ENCODE measurements at places on chromosomes 2 and 18. TPM values are rescaled to one million over a fixed set of nuclear protein-coding genes. Genes with fewer than 3 reads are reported as not detected.
A peak's percentile ranks its signal among the peaks of the same experiment; 100 is the strongest.

Gene RPRM
- total RNA-seq, result not detected

DNA sequence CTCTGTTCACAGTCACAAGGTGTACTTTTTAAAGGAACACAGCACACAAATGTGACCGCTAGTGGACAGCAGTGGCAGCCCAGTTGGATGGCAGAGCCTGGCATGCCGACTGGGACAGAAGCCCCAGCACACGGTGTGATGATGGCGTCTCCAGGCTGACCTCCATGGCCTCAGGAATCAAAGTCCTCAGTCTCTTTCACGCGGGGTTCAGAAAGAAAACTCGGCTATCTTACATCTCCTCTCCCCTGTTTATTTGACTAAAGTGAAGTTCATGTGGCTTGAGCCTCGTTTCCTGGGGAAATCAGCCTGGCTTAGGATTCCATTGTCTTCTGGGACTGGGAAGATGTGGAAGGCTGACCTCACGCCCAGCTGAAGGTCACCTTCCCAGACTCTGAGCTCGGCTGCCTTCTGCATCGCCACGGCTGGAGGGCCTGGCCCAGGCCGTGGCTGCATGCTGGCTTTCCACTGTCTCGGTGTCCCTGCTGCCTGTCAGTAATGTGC lies 56.1 kb downstream of the ASAP2 start:
- H3K36me3 ChIP-seq, result no peaks in the 10 kb centered on the region
- H3K27ac ChIP-seq, result no peak overlapping the region
- H3K4me3 ChIP-seq, result no peak overlapping the region
- no peaks in the 10 kb centered on the region for H3K27me3 ChIP-seq
- no peak for DNase-seq

DNA sequence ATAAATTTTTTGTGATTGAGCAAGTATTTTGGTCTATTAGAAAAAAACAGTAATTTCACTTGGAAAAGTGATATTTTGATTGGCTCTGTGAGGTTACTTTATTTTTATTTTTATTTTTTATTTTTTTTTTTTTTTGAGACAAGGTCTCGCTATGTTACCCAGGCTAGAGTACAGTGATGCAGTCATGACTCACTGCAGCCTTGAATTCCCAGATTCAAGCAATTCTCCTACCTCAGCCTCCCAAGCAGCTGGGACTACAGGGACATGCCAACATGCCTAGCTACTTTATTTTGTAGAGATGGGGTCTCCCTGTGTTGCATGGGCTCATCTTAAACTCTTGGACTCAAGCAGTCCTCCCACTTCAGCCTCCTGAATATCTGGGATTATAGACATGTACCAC lies 60.9 kb upstream of the MGAT5 start:
- H3K27ac ChIP-seq, result no peak overlapping the region
- no peaks in the 10 kb centered on the region for H3K27me3 ChIP-seq
- peaks cover 53% of the 10 kb centered on the region for H3K4me1 ChIP-seq
- DNase-seq, result no peak
- peaks cover 3% of the 10 kb centered on the region for H3K36me3 ChIP-seq

DNA sequence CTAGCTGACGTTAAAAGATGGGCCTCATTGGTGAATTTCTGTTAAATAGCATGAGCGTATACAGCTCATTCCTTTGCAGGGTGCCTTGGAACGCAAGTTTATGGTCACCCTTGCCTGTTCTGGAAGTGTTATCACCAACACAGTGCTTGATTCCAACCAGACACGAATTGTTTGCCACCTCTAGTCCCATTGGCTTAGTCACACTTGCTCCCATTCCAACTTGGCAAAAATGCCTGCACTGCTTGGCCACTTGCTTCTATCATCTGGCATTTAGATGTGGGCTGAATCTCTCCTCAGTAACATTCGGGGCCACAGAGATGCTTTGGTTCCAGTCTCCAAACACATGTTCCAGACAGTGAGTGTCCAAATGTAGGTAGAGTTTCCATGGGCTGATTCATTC lies 27.5 kb upstream of the ACVR1 start:
- H3K4me3 ChIP-seq, result no peak overlapping the region
- peaks cover 25% of the 10 kb centered on the region for H3K4me1 ChIP-seq
- no peak overlapping the region for H3K27ac ChIP-seq
- no peaks in the 10 kb centered on the region for H3K36me3 ChIP-seq
- no peaks in the 10 kb centered on the region for H3K27me3 ChIP-seq
- DNase-seq, result no peak

Gene TUBA4A
- 183 TPM for total RNA-seq

- no peak overlapping the region for H3K27ac ChIP-seq
- H3K36me3 ChIP-seq, result no peaks in the 10 kb centered on the region
- no peak overlapping the region for H3K4me3 ChIP-seq
- peaks cover 4% of the 10 kb centered on the region for H3K27me3 ChIP-seq
- H3K4me1 ChIP-seq, result peaks cover 5% of the 10 kb centered on the region
Measured at GRCh38 chr2:215750763-215751162, 262.6 kb downstream of the MREG start.

GRCh38 chr2:239208465-239209180 lies 192.2 kb downstream of the HDAC4 start:
- H3K4me1 ChIP-seq, result peaks cover 41% of the 10 kb centered on the region
- DNase-seq, result no peak
- H3K27ac ChIP-seq, result no peak overlapping the region
- H3K4me3 ChIP-seq, result no peak overlapping the region
- H3K36me3 ChIP-seq, result peaks cover 1% of the 10 kb centered on the region
- no peaks in the 10 kb centered on the region for H3K27me3 ChIP-seq

GRCh38 chr2:100786297-100786658 lies 33.7 kb upstream of the NPAS2 start:
- no peak overlapping the region for H3K27ac ChIP-seq

Gene SLC9A2
- total RNA-seq, result not detected

DNA sequence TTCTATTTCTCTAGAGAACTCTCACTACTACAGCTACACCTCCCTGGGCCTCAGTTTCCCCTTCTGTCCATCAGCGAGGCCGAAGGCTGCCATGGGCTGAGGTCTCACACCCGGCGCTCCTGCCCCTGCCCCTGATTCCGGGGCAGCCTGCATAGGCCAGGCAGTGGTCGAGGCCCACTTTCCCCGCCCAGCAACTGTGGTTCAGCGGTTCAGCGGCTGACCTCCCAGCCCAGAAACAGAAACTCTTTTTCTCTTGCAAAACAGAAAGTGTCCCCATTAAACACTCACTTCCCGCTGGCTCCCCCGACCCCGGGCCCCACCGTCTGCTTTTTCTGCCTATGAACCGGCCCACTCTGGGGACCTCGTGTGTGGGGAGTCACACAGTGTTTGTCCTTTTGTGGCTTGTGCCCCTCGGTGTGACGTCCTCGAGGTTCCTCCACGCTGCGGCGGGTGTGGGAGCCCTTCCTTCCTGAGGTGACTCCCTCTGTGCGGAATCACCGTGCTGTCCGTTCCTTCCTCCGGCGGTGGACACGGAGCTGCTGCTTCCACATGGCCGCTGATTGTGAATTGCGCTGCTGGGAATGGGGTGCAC lies 16.0 kb downstream of the PDCD1 start:
- peaks cover 34% of the 10 kb centered on the region for H3K4me1 ChIP-seq
- H3K27me3 ChIP-seq, result no peaks in the 10 kb centered on the region
- peak overlapping the region; percentile 30 for H3K27ac ChIP-seq
- H3K4me3 ChIP-seq, result peak overlapping the region; percentile 49

- no peak for DNase-seq
- no peak overlapping the region for H3K27ac ChIP-seq
- no peak overlapping the region for H3K4me3 ChIP-seq
- no peaks in the 10 kb centered on the region for H3K36me3 ChIP-seq
Measured at GRCh38 chr2:41595240-41595639, 452.6 kb upstream of the PKDCC start.

DNA sequence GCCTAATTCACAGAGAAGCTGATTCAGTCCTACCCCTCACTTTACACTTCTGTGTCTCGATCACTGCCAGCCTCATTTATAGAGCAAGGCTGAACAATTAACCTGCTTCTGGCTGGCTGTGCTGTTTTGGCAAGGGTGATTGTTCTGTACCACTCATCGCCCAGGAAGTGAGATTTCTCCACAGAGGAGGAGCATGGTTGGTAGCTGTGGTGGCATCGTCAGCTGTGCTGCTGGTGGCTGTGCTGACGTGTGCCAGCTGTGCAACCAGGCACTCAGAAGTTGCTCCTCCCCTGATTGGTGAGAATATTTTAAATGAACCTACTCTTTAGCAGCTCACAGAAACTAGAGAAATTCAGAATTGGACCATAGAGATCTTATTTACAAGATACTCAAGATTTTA lies 158.3 kb downstream of the EML6 start:
- no peak for DNase-seq
- H3K36me3 ChIP-seq, result no peaks in the 10 kb centered on the region
- H3K4me1 ChIP-seq, result no peaks in the 10 kb centered on the region
- no peak overlapping the region for H3K4me3 ChIP-seq

DNA sequence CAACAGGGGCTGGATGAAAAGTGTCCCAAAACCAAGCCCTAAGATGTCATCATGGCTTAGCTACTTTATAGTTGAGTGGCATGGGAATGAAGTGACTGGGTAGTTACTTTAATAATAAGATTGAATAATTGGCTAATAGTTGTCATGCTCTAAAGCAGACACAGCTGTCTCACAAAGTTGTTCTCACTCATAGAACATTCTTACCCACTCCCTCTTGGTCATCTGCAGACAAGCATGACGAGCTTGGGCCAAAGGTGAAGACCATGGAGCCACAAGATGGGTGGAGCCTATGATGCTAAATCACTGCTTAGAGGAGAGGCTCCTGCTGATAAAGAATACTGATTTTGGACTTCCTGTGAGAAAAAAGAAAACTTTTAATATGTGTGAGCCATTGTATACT lies 62.4 kb upstream of the MMADHC start:
- H3K27me3 ChIP-seq, result no peaks in the 10 kb centered on the region
- no peak overlapping the region for H3K4me3 ChIP-seq
- H3K4me1 ChIP-seq, result no peaks in the 10 kb centered on the region
- no peak for DNase-seq

DNA sequence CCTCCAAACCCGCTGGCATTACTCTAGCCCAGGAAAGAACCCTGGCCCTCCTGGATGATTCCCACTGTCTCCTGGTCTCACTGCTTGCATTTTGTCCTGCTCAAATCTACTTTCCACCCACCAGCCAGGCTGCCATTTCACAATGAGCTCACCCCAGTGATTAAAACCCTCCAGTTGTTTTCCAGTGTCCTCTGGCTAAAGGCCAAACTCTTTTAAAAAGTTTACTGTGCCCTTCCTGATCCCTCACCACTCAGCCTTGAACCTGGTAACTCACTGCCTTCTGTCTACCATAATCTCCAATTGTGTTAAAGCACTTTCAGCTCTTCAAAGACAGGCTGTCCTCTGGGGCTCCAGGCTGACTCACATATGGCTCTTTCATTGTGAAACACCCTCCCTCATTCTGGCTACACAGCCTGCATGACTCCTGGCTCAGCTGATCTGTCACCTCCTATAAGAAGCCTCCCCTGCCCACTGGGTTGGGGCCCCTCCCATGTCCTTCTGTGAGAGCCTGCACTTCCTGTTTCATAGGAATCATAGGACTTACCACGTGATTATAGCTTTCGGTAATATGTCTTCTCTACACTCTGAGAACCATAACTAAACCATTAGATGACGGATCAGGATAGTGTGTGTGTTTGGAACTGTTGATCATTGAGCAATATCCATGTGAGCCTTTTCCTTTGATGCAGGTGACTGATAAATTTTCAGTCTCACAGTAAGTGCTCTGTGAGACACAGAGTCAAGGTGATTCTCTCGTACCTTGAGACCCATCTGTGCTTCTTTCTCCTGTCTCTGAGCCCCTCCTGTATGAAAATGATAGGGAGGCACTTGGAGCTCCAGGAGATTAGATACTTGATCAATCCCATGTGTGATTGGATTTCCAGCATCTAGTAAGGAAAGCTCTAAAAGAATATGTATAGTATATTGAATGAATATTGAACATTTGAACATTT lies 590.8 kb upstream of the ID2 start:
- no peaks in the 10 kb centered on the region for H3K27me3 ChIP-seq
- DNase-seq, result no peak
- H3K4me3 ChIP-seq, result no peak overlapping the region
- H3K27ac ChIP-seq, result no peak overlapping the region
- no peaks in the 10 kb centered on the region for H3K36me3 ChIP-seq

DNA sequence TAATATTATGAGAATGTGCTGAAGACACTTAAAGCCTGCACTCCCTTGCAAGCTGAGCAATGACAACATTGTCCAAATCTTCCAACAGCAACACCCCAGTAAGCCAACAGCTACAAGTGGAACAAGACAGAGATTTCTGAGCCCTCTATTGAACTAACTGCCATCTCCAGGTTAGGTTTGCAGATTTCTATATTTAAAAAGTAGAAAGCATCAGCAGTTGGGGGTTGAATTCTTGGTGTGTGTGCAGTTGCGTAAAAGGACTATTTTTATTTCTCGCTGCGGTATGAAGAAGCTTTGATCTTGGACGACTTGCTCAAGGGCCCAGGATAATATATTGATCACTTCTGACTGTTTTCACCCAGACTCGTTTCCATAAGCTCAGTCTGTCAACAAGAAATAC lies 106.2 kb upstream of the ZFP36L2 start:
- DNase-seq, result no peak
- no peak overlapping the region for H3K4me3 ChIP-seq
- peaks cover 4% of the 10 kb centered on the region for H3K4me1 ChIP-seq
- no peak overlapping the region for H3K27ac ChIP-seq
- H3K36me3 ChIP-seq, result peaks cover 3% of the 10 kb centered on the region
- no peaks in the 10 kb centered on the region for H3K27me3 ChIP-seq

DNA sequence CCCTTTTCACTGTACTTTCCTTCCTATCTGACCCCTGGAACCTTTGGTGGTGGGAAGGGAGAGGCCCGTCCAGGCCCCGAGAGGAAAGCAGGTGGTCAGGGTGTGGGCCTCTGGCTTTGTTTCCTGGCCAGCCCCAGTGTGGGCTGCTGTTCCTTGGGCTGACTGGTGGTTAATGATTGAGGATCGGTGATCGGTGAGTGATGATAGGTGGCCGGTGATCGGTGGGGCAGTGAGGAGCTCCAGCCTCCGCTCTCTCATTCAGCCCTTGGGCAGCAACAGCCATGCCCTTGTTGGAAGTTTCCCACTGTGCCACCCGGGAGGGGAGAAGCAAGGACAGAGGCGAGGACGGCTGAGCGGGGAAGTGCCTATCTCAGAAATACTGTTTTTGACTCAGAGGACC lies 7.3 kb downstream of the ACKR3 start:
- no peaks in the 10 kb centered on the region for H3K4me1 ChIP-seq
- peaks cover 28% of the 10 kb centered on the region for H3K36me3 ChIP-seq
- no peaks in the 10 kb centered on the region for H3K27me3 ChIP-seq

Gene SERPINB13
- total RNA-seq, result not detected

- H3K4me3 ChIP-seq, result no peak overlapping the region
- no peak for DNase-seq
- no peaks in the 10 kb centered on the region for H3K27me3 ChIP-seq
Measured at GRCh38 chr2:84771251-84771650, 109.6 kb downstream of the TRABD2A start.

GRCh38 chr2:64277101-64277849 lies 133.1 kb upstream of the PELI1 start:
- no peak overlapping the region for H3K4me3 ChIP-seq
- H3K27ac ChIP-seq, result no peak overlapping the region
- H3K36me3 ChIP-seq, result no peaks in the 10 kb centered on the region
- H3K27me3 ChIP-seq, result no peaks in the 10 kb centered on the region

Gene EGR4
- total RNA-seq, result 0.14 TPM

- H3K4me3 ChIP-seq, result no peak overlapping the region
- no peak for DNase-seq
- no peaks in the 10 kb centered on the region for H3K4me1 ChIP-seq
Measured at GRCh38 chr2:52703004-52703403, 1064.6 kb upstream of the CHAC2 start.

GRCh38 chr2:224723586-224724217 lies 7.5 kb upstream of the CCDC195 start:
- H3K36me3 ChIP-seq, result no peaks in the 10 kb centered on the region
- no peak for DNase-seq
- no peak overlapping the region for H3K4me3 ChIP-seq
- no peak overlapping the region for H3K27ac ChIP-seq
- no peaks in the 10 kb centered on the region for H3K27me3 ChIP-seq

Gene ASXL3
- not detected for total RNA-seq
